Stimulated activated CD4-positive, alpha-beta T cell treated with anti-CD3 and anti-CD28 coated beads, Interleukin-12 subunit alpha, Interleukin-12 subunit beta, amount 100 ng/mL, for 4 hours (primary cell): ENCODE measurements at places on chromosomes 6 and 20.

GRCh38 chr6:112620812-112621569 is 273.9 kb downstream of the RFPL4B start:
- no peak for DNase-seq

GRCh38 chr6:25442898-25443297 is 163.7 kb downstream of the CARMIL1 start:
- DNase-seq: no peak

DNA sequence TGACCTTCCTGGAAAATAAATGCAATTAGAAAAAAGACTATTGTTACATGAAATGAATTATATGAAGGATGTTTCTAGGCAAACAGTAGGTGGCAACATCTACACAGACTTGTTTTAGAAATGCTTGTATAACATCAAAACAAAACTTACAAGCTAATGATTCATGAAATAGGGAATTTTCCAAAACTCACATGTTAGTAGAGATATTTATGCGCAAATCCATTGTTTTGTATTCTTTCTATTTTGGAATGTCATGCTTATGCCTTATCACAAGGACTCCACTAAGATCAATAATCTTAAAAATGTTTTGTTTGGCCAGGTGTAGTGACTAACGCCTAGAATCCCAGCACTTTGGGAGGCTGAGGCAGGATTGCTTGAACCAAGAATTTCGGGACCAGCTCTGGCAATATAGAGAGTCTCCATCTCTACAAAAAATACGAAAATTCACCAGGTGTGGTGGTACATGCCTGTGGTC is 32.3 kb upstream of the LGSN start:
- no peak for DNase-seq

DNA sequence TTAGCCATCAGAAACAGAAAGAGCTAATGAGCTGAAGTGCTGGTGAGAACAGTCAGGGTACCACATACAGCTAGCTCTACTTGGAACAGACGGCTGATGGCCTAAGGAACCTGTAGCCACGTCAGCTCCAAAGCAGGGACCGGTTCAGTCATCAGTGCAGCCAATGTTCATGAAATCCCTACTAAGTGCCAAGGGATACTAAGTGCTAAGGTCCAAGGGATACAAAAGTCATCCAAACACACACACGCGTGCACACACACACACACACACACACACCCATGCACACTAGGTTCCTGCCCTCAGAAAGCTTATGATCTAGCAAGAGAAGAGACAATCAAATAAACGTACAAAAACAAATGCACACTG is 53.6 kb downstream of the MAP3K5 start:
- no peak for DNase-seq

GRCh38 chr6:147699637-147700036 is 191.1 kb downstream of the SAMD5 start:
- DNase-seq: no peak

DNA sequence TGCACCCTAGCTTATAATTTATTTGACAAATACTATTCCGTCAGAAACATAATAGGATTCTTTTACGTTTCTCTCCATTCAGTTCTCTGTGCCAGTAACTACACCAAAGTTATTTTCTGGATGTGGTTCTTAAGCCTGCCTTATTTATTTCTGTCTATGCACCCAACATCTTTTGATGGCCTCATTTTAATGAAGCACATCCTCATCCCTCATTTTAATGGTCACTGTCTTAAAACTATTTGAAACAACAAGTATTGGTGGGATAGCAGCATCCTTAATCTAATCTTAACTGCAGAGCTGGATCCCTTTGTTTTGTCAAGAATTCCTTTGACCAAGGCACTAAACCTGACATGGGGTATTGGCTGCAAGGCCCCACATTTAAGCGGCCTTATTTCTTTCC is 11.0 kb downstream of the FAM135A start:
- DNase-seq: no peak

DNA sequence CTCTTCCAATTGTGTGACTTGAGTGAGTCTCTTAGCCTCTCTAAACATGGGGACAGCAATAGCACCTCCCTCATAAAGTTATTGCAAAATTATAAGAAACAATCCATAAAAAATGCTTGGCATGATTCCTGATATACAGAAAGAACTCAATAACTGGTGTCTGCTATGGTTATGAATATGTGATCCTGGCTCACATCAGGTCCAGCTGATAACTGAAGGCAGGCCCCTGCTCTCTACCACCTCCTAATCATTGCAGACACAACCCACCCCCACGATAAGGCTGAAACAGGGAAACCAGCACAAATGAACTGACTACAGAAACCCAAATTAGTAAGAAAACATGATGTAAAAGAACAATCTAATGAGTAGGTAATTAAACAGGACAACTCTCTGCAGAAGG is 5.4 kb downstream of the TRIM15 start:
- DNase-seq: no peak

- DNase-seq: no peak
Observed at GRCh38 chr6:155770313-155770712, 314.7 kb upstream of the NOX3 start.

GRCh38 chr6:63963769-63964315 is 328.2 kb downstream of the PHF3 start:
- no peak for DNase-seq

GRCh38 chr6:146913842-146914488 is 290.3 kb upstream of the STXBP5 start:
- DNase-seq: no peak

DNA sequence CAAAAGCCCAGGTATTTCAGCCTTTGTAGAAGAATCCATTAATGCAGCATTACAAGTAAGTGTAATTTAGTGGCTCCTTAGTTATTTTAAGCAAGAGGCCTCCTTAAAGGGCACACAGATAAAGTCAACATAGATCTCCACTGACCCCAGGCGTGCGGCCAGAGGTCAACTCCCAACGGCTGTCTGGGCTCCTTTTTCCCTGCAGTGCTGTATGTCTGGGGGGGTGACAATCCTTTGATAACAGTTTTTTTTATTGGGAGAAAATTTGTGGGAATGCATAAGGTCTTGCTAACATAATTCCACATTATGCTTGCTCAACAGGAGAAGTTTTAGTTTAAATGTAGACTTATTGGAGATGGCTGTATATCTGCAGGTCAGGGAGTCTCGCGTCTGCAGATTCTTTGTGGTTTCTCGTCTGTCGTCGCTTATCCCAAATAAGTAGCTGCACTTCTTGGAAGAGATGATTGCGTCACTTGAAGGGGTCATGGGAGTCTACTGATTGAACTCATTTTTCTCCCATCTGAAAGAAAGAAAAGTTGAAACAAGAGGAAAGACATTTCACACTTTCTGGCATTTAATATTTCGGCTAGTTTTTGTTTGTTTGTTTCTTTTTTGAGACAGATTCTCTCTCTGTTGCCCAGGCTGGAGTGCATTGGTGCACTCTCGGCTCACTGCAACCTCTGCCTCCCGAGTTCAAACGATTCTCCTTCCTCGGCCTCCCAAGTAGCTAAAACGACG is 151.7 kb upstream of the AKAP12 start:
- DNase-seq: no peak

- no peak for DNase-seq
Observed at GRCh38 chr6:108904741-108905140, 56.5 kb downstream of the ARMC2 start.

GRCh38 chr6:35602133-35602946 is 86.4 kb downstream of the FKBP5 start:
- no peak for DNase-seq

- no peak for DNase-seq
Observed at GRCh38 chr6:124078169-124078568, 274.5 kb downstream of the NKAIN2 start.

- DNase-seq: no peak
Observed at GRCh38 chr20:46065006-46065405, 24.8 kb downstream of the NCOA5 start.

DNA sequence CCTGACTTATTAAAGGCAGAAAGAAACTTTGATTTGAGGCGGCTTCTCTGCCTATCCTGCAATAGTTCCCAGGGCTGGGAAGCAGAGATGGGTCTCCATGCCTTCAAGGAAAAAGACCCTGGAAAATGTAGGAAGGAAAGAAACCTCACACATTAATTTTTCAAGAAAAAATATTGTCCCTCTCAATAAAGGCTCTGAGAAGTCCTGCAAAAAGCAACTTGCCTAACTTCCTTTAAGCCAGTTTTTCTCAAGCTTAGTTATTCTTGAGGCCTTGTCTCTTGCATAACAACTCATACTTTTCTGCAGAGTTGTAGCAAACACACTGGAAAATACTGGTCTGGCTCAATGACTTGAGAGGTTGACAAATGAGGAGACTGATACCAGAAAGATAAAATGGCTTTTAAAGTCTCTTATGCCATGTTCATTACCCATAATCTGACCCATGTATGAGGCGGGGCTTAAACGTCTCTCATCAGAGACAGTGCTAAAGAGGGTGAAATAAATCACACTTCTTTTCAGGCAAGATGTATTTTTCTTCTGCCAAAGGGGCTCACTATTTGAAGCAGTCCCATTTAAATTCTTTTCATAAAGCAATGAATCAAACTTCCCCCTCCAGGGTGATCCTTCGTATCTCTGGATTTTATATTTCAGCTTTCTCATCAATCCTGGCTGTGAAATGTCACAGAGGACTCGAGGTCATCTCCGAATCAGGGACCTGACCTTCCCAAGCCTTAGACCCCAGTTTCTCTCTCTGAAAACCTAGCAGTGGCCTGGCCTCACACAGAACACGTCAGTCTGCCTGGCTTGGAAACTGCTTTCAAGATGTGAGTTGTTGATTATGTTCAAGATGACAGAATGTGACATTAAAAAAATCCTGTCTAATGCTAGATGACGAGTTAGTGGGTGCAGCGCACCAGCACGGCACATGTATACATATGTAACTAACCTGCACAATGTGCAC is 82.3 kb upstream of the KCNG1 start:
- DNase-seq: no peak

- no peak for DNase-seq
Observed at GRCh38 chr6:50889497-50889896, 70.8 kb downstream of the TFAP2B start.

DNA sequence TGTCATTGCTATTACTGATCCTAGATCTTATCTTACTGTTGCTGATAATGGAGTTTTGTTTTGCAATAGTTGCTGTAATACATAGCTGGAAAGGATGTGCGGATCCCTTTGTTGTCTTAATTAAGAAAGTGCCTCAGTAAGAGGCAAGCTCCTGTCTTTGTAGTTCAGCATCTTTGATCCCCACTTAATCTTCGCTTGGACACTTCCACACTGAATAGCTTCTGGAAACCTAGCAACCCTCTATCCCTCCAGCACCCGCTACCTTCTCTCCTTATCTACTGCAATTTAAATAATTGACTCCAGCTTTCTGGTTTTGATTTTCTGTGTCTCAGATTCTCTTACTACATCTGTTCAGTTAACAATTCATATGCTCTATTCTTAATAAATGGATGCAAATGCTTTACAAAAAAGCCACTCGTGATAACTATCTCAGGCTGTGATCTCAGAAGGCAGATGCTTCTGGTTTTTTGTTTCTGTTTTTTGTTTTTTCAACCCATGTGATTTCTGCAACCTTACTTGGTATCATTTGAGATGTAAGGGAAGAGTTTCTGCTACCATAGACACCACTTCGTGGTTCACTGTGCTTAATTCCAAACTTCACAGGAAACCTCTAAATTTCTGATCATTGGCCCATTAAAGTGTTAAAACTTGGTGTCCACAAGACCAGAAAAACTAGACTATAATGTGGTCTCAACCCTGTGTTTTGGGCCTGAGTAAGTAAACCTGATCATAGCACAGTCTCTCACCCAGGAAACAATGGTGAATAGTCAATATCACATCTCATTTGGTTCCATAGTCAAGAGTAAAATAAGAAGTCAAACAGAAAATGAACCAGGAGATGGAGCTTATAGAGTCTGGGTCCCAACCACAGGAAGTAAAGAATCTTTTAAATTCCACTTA is 352.1 kb upstream of the SOX4 start:
- DNase-seq: no peak

- no peak for DNase-seq
Observed at GRCh38 chr6:128929869-128930268, 46.9 kb downstream of the LAMA2 start.

GRCh38 chr6:121666814-121667213 is 231.4 kb downstream of the GJA1 start:
- no peak for DNase-seq

DNA sequence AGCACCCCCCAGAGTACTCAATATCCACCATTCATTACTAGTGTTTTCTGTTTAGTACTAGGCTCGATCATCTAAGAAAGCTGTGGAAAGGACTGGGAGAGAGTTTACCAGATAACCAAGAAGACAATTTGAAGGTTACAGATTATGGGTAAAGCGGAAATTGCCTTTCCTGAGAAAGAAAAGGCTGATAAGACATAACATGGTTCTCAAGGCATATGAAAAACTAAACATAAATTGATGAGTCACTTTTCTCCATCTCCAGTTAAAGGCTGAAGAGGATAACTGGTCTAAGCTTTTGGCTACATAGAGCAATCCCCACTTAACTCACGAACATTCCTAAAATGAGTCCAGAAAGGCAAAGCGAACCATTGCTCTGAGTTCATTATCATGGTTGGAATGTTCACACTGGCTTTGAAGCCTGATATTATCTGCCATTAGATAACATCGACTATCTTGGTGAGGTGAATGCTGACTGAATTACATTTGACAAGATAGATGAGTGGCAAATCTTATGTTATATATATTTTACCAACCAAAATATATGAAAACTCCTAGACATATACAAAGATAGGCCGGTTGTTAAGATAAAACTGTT is 65.8 kb downstream of the BTBD9 start:
- DNase-seq: no peak

DNA sequence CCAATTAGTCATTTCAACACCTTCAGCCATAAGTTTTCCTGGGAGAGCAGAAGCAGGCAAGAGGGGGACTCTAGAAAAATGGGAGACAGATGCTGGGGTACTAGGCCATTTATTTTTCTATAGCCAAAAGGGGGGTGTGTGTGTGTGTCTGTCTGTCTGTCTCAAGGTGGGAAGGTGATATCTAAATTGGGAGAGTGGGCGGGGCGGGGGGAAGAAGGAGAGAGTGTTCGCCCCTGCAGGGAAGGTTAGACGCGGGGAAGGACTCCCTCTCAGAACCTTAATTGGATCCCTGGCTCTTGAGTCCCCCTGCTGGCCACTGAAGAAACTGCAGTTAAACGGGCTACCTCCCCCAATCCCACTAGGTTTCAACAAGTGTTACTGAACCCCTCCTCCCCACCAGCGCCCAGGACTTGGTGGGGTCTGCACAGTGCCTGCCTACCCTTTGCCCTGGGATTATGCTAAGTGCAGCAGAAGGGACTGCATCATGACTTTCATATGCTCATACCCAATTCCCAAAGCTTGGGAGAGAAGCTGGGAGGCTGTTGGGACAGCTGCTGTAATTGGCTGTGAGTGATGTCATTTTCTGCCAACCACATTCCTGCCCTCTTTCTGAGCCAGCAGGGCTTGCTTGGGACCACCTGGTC is 45.8 kb downstream of the FOXP4 start:
- DNase-seq: peak; percentile 79

GRCh38 chr20:51318058-51318949 is 224.2 kb downstream of the NFATC2 start:
- DNase-seq: peak; percentile 53

GRCh38 chr20:39294137-39294725 is 332.1 kb downstream of the DHX35 start:
- DNase-seq: no peak
